Activated CD8-positive, alpha-beta memory T cell treated with anti-CD3 and anti-CD28 coated beads for 1 hour (primary cell): ENCODE measurements at places on chromosomes 2 and 18.

DNA sequence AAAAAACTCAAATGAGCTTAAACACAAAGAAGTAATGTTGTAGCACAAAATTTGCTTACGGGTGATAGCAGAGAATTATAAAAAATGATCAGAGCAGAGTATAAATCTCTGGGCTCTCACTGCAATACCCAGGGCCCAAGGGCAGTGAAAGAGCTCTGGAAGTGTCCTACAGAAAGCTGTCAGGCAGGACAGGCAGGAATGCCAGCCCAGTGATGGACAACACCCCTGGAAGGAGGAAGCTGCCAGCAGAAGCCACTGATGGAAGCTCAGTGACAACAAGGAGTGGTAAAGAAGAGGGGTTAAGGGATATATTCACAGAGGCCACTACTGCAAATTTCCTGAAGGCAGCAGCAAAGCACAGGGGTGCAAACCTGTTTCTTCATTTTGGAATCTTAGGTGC, 214.9 kb downstream of the L3MBTL4 start:
- DNase-seq: no peak

DNA sequence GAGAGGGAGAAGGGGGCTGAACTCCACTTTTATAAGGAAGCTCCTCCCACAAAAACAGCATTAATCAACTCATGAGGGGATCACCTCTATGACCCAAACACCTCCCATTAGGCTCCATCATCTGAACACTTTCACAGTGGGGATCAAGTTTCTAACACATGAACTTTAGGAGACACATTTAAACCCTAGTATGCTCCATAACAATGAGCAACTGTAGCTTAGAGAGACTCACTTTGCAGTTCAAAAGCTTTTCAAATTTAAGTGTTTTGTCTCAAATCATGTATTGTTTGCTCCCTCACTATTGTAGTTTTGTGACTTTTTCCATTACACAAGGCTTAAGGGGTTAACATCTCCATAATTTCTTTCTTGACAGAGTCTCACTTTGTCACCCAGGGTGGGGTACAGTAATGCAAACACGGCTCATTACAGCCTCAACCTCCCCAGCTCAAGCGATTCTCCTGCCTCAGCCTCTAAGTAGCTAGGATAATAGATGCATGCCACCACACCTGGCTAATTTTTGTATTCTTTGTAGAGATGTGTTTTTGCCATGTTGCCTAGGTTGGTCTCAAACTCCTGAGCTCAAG, 352.7 kb upstream of the CDH20 start:
- DNase-seq: no peak

- no peak for DNase-seq
These were observed 327.7 kb upstream of the ZNF804A start for GRCh38 chr2:184270660-184271059.

GRCh38 chr2:172586245-172586891, 30.5 kb downstream of the PDK1 start:
- no peak for DNase-seq

DNA sequence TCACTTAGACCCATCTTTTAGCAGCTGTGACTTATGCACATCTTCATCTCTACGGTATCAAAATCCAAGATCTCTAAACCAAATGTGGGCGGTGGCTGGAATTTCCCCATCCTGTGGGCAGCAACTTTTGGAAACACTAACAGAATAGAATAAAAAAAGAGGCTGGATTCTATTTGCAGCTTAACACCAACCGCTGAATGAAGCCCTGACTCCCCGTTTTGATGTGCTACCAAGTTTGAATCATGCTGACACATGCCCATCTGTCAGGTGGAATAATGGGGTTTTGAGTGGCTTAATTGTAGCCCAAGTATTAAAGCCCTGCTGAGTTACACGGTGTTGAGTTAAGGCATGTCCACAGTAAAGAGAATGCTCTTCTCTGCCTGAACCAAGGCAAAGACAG, 165.2 kb downstream of the MTCL1 start:
- DNase-seq: no peak

DNA sequence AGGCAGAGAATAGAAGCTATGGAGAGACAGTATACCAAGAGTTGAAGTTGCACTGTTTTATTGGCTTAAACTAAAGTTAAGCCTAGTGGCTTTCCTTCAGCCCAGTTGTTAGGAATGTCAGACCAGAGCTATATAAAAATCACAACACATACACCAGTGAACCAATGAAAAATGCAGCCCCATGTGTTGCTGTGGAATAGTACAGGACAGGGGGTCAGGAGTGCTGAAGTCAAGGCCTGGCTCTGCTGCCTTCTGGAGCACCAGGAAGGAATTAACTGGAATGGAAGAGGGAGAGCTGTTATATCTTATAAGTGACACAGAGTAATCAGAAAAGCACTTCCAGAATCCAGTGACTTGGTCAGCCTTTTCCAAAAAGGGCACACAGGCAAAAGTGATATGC, 58.9 kb downstream of the OSR1 start:
- DNase-seq: no peak

DNA sequence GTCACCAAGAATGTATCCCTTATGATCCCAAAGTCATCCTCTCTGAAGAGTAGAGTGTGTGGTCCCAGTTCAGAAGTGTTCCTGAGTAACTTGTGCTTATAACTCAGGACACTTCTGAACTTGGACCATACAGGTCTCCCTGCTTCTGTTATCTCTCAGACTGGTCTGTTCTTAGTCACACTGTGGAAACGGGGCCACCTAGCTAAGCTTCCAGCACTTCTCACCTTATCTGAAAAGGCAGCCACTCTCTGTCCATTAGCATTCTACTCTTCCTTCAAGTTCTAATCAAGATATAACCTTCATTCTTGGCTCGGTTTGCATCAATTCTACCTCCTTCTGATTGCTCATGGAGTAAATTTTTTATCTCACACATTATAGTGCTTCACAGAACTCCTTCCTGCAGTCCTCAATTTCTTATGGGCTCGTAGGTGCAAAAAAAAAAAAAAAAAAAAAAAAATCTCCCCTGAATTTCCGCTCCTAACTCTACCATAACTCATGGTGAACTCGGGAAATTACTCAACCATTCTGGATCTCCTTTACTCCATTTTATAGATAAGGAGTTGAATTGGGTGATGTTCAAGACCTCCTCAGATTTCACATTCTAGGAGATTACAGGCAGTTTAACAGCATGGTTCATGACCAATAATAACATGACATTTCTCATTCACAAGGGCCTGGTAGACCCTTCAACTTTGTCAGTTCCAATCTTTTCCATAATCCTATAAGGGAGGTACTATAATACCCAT, 108.4 kb downstream of the TACR1 start:
- DNase-seq: no peak

DNA sequence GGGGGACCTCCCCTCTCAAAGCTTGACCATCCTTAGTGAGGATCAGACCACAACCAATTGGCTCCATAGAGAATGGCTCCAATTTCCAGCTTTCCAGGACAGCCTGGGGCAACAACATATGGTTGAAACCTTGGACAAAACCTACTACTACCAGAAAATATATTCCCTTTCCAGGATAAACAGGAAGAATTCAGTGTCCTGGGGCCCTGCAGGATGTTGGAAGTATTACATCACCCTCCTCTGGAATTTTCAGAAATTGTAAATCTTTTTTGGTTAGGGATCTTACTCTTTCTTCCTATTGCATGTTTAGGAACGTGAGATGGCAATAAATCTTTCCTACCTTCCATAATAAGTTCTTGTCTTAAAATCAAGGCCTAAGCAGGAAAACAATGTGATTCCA, 158.9 kb upstream of the MEIS1 start:
- DNase-seq: no peak

DNA sequence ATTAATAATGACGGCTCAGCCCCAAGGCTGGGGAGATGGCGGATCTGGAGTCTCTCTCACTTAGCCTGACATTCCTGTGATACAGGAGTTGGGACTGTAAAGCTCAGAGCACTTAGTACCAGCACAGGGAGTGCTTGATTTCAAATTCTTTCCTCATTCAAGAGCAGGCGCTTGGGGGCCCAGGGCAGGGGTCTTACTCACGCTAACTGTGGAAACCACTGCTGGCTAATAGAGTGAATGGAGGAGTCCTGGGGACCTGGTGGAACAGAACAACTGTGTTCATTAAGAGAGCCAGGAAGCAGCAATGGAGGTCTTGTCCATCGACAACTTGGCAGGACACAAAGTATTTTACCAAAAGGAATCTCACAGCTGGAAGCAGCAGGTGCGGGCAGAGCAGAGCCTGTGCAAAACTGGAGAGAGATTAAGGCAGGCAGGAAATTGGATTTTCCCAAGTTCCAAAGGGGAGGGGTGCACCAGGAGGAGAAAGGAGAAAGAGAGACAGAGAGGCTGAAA, 358.9 kb downstream of the TNS1 start:
- no peak for DNase-seq

DNA sequence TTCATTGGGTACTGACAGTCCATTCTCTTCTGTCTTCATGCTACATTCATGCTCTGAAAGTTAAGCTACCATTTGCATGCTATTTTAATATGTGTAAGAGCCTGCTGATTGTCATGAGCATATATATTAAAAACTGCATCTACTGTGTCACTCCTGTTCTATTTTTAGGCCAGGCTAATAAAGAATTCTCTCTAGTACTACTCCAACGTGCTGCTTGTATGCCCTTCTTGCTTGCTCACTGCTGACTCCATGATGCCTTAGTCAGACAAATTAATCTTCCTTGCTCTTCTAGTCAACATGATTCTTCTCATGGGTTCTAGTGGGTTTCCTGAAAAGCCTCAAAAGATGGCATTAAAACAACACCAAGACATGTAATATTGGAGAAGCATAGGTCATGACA, 1600.1 kb downstream of the DPP10 start:
- no peak for DNase-seq

GRCh38 chr2:64787698-64788097, 134.0 kb upstream of the SERTAD2 start:
- no peak for DNase-seq

GRCh38 chr2:117997872-117998454, 15.9 kb downstream of the CCDC93 start:
- DNase-seq: no peak

DNA sequence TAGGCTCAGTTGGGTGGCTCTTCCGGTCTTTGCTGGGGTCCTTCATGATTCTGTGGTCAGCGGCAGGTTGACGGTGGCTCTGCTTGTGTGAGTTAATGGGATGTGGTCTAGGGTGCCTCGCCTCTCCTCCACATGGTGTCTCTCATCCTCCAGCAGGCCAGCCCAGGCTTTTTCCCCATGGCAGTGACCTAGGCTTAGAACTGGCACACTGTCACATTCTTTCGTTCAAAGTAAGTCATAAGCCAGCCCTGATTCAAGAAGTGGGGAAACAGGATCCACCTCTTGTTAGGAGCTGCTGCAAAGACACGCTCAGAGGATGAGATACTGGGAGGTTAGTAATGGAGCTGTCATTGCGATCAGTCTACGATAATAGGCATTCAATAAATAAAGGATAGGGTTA, 46.0 kb upstream of the CTIF start:
- DNase-seq: no peak

DNA sequence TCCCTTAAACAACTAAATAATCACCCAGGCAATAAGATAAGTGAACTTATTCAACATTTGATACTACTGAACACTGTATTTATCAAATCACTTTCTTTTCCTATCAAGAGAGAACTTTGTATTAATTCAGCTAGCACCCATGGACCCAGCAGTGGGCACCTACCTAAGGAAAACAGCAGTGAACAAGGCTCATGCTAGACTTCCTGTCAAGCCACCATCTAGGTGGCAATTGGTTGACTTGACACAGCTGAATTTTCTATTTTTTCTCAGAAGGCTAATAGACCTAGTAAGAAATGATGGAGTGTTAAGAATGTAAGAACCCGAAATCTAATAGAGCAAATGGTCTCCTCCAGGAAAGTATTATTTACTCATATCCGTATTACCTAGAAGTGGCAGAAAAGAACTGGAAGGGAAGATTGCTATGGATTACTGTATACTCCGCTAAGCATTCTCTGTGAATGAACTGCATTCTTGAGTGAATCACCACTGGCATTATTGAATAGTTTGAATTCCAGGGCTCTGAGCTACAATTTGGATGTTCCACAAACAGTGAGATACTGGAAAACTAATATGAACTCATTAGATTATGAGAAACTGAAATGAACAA, 988.2 kb upstream of the CDH2 start:
- DNase-seq: no peak

- DNase-seq: no peak
These were observed 3.9 kb upstream of the ZNF532 start for GRCh38 chr18:58860747-58861231.

GRCh38 chr2:231373786-231374349, 21.6 kb upstream of the B3GNT7 start:
- DNase-seq: no peak

GRCh38 chr18:11237484-11237883, 88.1 kb upstream of the PIEZO2 start:
- DNase-seq: no peak

GRCh38 chr2:45964906-45965305, 313.4 kb downstream of the PRKCE start:
- no peak for DNase-seq

- no peak for DNase-seq
These were observed 6.6 kb upstream of the ASAP2 start for GRCh38 chr2:9199716-9200632.

DNA sequence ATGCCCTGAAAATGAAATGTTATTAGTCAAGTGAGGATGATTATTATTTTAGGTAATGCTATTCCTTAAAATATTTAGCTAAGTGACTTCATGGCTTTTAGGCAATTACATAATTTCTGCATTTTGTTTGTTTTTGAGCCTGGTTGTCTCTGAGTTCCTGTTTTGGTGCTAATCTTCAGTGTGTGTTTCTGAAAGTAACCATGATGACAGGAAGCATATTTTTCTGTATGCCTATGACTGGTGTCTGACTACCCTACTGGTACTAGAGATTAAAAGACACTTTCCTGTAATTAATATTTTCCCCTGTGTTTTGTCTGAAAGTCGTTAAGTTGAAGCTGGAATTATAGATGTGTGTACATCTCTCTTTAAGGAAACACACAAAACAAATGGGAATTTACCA, 295.0 kb upstream of the SPRED2 start:
- DNase-seq: no peak

- DNase-seq: no peak
These were observed 19.0 kb downstream of the UBE2E3 start for GRCh38 chr2:180999274-180999964.

- DNase-seq: no peak
These were observed 28.3 kb upstream of the KLF7 start for GRCh38 chr2:207194028-207194427.

DNA sequence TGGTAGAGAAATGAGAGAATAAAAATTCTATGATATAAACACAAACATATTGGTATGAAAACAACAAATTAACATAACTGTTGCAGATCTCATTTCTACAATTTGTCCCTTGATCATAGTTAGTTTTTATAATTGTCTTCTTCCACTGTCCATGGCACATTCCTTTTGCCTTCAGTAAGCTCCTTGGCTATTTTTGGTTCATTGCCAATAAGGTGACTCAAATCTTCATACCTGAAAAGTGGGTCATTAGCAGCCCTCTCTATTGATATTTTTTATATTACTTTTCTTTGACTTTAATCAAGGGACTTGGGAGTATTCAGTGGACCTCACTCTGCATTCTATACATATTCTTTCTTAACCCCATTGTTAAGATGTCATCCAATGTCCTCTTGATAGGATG, 552.9 kb downstream of the TDRD15 start:
- no peak for DNase-seq

- DNase-seq: no peak
These were observed 184.6 kb downstream of the CYP26B1 start for GRCh38 chr2:71962911-71963694.

GRCh38 chr2:48174503-48174902, 268.2 kb upstream of the FBXO11 start:
- no peak for DNase-seq

GRCh38 chr2:59032499-59032898, 791.4 kb upstream of the FANCL start:
- no peak for DNase-seq

GRCh38 chr18:48955830-48956261, 5.1 kb upstream of the SMAD7 start:
- no peak for DNase-seq

- no peak for DNase-seq
These were observed 88.0 kb downstream of the C1D start for GRCh38 chr2:67974559-67975430.
